ENCODE measurements at places on chromosomes 7 and 10.

- no peaks in the 10 kb centered on the region for H3K36me3 ChIP-seq
- DNase-seq, result no peak
- H3K27me3 ChIP-seq, result peaks cover 5% of the 10 kb centered on the region
- H3K4me1 ChIP-seq, result no peaks in the 10 kb centered on the region
- H3K4me3 ChIP-seq, result no peak overlapping the region
- no peak overlapping the region for H3K27ac ChIP-seq
Observed at GRCh38 chr10:114256008-114256765, 17.1 kb downstream of the VWA2 start.

- peak overlapping the region; percentile 0 for H3K4me3 ChIP-seq
- peaks cover 7% of the 10 kb centered on the region for H3K36me3 ChIP-seq
- peak overlapping the region; percentile 7 for H3K27ac ChIP-seq
Observed at GRCh38 chr10:470339-471003, 219.0 kb downstream of the DIP2C start.

DNA sequence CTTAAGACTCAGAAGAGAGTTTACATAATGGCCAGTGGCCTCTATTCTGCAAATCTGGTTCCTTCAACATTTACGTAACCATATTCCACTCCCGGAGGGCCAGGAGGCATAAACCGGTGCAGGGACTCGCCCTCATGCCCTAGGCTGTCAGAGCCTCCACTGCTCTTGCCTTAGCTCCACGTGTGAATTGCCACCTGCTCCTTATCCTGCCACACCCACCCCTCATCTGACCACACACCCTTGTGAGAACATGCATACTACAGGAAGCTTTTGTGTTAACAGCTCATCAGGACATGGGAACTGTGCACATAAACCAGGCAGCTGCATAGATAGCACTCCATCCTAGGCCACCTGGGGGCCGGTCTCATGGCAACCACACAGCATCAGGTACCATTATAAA is 146.7 kb upstream of the PFKP start:
- H3K36me3 ChIP-seq, result no peaks in the 10 kb centered on the region
- H3K4me1 ChIP-seq, result peaks cover 5% of the 10 kb centered on the region
- H3K4me3 ChIP-seq, result no peak overlapping the region
- no peak overlapping the region for H3K27ac ChIP-seq

- H3K4me3 ChIP-seq, result no peak overlapping the region
- H3K4me1 ChIP-seq, result no peaks in the 10 kb centered on the region
- no peak for DNase-seq
- no peaks in the 10 kb centered on the region for H3K36me3 ChIP-seq
- H3K27ac ChIP-seq, result no peak overlapping the region
Observed at GRCh38 chr7:107948645-107949442, 54.1 kb downstream of the LAMB1 start.

GRCh38 chr10:2837674-2838073 is 229.7 kb upstream of the PFKP start:
- H3K4me3 ChIP-seq, result no peak overlapping the region
- no peaks in the 10 kb centered on the region for H3K4me1 ChIP-seq
- DNase-seq, result no peak
- H3K27me3 ChIP-seq, result peaks cover 3% of the 10 kb centered on the region
- no peak overlapping the region for H3K27ac ChIP-seq
- H3K36me3 ChIP-seq, result no peaks in the 10 kb centered on the region

DNA sequence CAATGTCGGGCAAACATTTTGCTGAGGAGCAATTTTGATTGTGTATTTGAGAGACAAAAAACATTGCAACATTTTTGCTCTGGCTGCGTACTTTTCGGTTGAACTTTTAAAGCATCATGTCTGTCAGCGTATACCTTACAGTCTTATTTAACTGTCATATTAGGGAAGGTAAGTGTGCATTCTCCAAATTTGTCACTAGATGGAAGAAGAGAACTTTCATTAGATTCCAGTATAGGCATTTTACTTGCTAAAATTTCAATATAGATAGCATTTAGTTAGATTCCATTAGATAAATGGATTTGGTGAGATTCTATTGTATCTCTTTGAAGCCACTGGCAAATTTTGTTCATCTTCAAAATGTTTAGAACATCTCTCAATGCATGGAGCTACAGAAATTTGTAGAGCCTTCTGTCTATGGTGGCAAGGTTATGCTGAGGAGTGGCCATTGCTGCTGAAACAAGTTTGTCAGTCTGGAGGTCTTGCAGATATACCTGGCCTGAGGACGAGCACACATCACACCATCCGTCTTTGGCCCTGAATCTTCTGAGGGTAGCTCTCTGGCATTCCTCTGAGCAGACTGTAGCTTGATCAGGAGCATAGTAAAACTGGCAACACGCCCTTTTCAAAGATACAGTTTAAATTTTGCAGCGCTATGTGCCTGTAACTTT is 437.5 kb upstream of the MBL2 start:
- no peaks in the 10 kb centered on the region for H3K27me3 ChIP-seq
- no peaks in the 10 kb centered on the region for H3K4me1 ChIP-seq
- no peak overlapping the region for H3K27ac ChIP-seq
- no peak overlapping the region for H3K4me3 ChIP-seq
- no peaks in the 10 kb centered on the region for H3K36me3 ChIP-seq
- no peak for DNase-seq

- no peaks in the 10 kb centered on the region for H3K36me3 ChIP-seq
- no peak overlapping the region for H3K27ac ChIP-seq
- no peaks in the 10 kb centered on the region for H3K4me1 ChIP-seq
- H3K4me3 ChIP-seq, result no peak overlapping the region
- no peaks in the 10 kb centered on the region for H3K27me3 ChIP-seq
Observed at GRCh38 chr10:44662051-44662450, 249.1 kb upstream of the TMEM72 start.

GRCh38 chr10:99758211-99758891 is 24.1 kb upstream of the ABCC2 start:
- H3K4me3 ChIP-seq, result no peak overlapping the region
- H3K27me3 ChIP-seq, result no peaks in the 10 kb centered on the region
- H3K36me3 ChIP-seq, result peaks cover 61% of the 10 kb centered on the region
- no peaks in the 10 kb centered on the region for H3K4me1 ChIP-seq

GRCh38 chr7:138654616-138655015 is 46.5 kb downstream of the SVOPL start:
- H3K4me1 ChIP-seq, result no peaks in the 10 kb centered on the region
- no peak for DNase-seq
- no peaks in the 10 kb centered on the region for H3K36me3 ChIP-seq

DNA sequence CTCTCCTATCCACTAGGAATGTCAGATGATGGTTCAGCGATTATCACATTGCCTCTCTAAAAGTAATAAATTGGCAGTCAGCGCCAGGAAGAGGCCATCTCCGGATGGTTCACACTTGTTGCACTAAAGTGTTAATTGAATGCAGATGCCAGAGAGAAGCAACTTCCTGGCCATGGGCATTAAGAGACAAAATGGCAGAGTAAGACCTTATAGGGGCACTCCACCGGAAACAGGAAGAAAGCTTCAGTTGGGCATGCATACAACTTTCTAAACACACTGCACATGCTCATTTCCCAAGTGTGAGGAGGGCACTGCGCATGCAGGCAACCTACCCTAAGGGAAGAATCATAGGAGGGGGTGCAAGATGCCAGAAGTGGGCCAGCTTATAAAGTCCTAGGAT is 71.7 kb upstream of the AUTS2 start:
- H3K27me3 ChIP-seq, result no peaks in the 10 kb centered on the region
- DNase-seq, result no peak
- H3K27ac ChIP-seq, result no peak overlapping the region
- H3K36me3 ChIP-seq, result no peaks in the 10 kb centered on the region
- H3K4me3 ChIP-seq, result no peak overlapping the region
- no peaks in the 10 kb centered on the region for H3K4me1 ChIP-seq

DNA sequence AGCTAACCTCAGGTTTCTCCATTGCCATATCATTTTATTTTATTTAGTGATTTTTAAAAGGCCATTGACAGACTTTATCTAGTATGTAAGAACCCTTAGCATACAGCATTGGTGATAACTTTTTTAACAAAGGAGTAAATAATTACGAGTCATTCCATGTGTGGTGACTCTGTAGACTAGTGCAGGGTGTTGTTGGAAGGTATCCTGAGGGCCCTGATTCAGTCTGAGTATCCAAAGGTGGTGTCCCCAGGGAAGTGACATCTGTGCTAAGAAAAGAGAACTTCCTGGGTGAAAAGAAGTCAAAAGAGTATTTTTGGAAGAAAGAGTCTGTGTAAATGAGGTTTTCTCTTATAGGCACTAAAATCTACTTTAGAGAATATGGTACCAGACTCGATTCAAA is 308.4 kb downstream of the C7orf25 start:
- H3K36me3 ChIP-seq, result no peaks in the 10 kb centered on the region
- H3K4me3 ChIP-seq, result no peak overlapping the region
- H3K4me1 ChIP-seq, result no peaks in the 10 kb centered on the region
- DNase-seq, result no peak

DNA sequence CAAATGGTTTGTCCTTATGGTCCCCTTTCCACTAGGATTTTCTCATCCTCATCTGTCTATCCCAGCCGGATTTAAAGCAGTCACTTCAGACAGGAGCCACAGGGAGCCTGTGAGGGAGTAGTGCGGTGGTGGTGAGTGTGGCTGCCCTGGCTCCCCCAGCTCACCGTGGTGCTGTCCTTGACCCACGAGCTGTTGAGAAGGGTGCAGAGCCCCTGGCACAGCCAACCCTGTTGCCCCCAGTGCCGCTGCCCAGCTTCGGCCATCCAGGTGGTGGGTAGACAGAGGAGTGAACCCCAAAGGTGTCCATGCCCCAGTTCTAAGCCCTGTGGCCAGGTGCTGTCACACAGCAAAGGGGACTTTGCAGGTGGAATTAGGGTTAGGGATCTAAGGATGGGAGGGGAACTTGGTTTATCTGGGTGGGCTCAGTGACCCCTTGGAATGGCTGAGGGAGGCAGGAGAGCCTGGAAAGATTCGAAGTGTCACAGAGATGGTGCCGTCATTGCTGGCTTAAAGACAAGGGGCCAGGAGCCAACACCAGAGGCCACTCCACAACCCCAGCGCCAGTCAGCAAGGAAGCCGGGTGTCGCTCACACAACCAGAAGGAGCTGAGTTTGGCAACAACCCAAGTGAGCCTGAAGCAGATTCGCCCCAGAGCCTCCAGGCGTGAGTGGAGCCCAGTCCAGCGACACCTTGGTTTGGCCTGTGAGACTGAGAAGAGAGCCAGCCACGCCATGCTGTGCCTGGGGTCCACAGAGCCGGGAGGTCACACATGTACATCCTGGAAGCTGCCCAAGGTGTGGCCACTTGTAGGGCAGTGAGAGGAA is 142.4 kb downstream of the ADCY1 start:
- no peak for DNase-seq
- H3K4me1 ChIP-seq, result peaks cover 2% of the 10 kb centered on the region
- no peak overlapping the region for H3K4me3 ChIP-seq
- no peak overlapping the region for H3K27ac ChIP-seq
- H3K36me3 ChIP-seq, result no peaks in the 10 kb centered on the region
- H3K27me3 ChIP-seq, result no peaks in the 10 kb centered on the region

DNA sequence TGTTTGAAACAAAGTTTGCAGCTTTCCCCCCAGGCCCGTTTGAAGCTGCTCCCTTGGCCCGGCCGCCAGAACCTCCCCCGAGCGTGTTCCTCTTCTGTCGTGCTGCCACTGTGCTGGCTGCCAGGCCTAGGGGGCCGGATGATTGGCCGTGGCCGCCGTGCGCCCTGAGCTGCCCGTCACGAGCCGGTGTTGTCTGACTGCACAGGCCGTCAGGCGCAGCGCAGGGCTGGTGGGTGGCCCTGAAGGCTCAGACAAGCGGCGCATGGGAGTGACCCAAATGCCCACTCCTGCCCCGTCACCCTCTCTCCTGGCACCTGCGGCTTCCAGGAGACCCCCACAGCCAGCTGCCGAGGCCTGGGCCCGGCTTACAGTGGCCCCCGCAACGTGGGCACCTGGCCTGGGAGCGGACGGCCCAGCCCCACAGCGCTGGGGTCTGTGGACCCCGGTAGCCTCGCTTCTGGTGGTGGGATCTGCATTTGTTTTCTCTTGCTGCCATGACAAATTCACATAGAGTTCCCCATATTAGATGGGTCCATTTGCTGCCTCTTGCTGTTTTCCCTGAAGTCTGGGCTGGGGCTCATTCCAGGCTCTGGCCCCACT is 13.1 kb downstream of the JAKMIP3 start:
- no peak for DNase-seq
- H3K27ac ChIP-seq, result no peak overlapping the region
- no peaks in the 10 kb centered on the region for H3K4me1 ChIP-seq
- no peak overlapping the region for H3K4me3 ChIP-seq
- peaks cover under 1% of the 10 kb centered on the region for H3K27me3 ChIP-seq

- DNase-seq, result no peak
- H3K27me3 ChIP-seq, result peaks cover 39% of the 10 kb centered on the region
- H3K27ac ChIP-seq, result peak overlapping the region; percentile 50
- H3K36me3 ChIP-seq, result no peaks in the 10 kb centered on the region
- peak overlapping the region; percentile 79 for H3K4me3 ChIP-seq
Observed at GRCh38 chr7:128790315-128791041, 1.3 kb upstream of the CCDC136 start.

DNA sequence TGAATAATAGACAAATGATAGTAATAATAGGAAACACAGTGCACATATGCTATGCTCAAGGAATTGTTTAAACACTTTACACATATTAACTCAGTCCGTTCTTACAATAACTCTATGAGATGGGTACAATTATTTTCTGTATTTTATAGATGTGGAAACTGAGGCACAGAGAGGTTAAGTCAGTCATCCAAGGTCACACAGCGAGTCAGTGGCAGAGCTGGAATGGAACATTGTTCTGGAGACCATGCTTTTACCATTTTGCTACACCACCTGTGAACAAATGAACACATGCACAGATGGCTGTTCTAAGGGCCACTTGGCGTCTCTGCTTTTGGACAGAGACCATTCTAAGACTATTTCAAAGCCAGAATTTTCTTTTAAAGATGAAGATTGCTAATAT is 26.9 kb upstream of the MTPN start:
- no peaks in the 10 kb centered on the region for H3K36me3 ChIP-seq
- no peaks in the 10 kb centered on the region for H3K4me1 ChIP-seq
- no peak for DNase-seq
- peaks cover 3% of the 10 kb centered on the region for H3K27me3 ChIP-seq

GRCh38 chr10:100878291-100878910 is 34.4 kb upstream of the SLF2 start:
- H3K27ac ChIP-seq, result no peak overlapping the region
- peaks cover 7% of the 10 kb centered on the region for H3K27me3 ChIP-seq
- no peak overlapping the region for H3K4me3 ChIP-seq

- H3K4me3 ChIP-seq, result no peak overlapping the region
- no peaks in the 10 kb centered on the region for H3K36me3 ChIP-seq
- H3K27me3 ChIP-seq, result no peaks in the 10 kb centered on the region
- H3K27ac ChIP-seq, result no peak overlapping the region
Observed at GRCh38 chr7:131591687-131592319, 35.4 kb upstream of the PODXL start.

DNA sequence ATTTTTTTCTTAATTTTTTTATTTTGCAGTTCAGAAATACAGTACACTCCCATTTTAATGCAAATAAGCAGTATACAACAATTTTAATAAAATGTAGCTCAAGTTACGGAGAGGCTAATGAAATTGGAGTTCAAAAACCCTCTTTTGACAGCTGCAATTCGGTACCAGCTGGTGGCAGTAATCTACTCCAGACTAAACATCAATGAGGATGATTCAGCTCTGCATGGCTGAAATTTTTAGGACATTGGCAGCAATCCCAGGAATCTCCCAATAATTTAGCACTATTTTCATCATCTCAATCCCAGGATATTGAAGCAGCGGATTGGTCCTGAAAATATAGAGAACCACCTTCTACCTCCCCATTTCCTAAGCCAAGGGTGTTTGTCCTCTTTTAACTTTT is 278.8 kb downstream of the CACNA2D1 start:
- no peak overlapping the region for H3K4me3 ChIP-seq
- H3K27me3 ChIP-seq, result no peaks in the 10 kb centered on the region
- no peaks in the 10 kb centered on the region for H3K36me3 ChIP-seq
- H3K27ac ChIP-seq, result no peak overlapping the region
